ENCODE measurements at places on chromosomes 11 and 22. TPM values are rescaled to one million over a fixed set of nuclear protein-coding genes. Genes with fewer than 3 reads are reported as not detected.
A peak's percentile ranks its signal among the peaks of the same experiment; 100 is the strongest.

TRIM49 gene
- not detected for total RNA-seq

GTSE1 gene
- 0.43 TPM for total RNA-seq

GRCh38 chr11:76205252-76206076 is 838 bp downstream of the WNT11 start:
- H3K27ac ChIP-seq, result no peak overlapping the region
- DNase-seq, result no peak
- H3K27me3 ChIP-seq, result peaks cover 12% of the 10 kb centered on the region
- H3K4me3 ChIP-seq, result peak overlapping the region; percentile 63

- DNase-seq, result no peak
- no peak overlapping the region for H3K27ac ChIP-seq
- H3K27me3 ChIP-seq, result no peaks in the 10 kb centered on the region
- H3K4me1 ChIP-seq, result no peaks in the 10 kb centered on the region
- H3K36me3 ChIP-seq, result no peaks in the 10 kb centered on the region
- no peak overlapping the region for H3K4me3 ChIP-seq
Observed at GRCh38 chr11:126154691-126155090, 56.8 kb downstream of the RPUSD4 start.

DNA sequence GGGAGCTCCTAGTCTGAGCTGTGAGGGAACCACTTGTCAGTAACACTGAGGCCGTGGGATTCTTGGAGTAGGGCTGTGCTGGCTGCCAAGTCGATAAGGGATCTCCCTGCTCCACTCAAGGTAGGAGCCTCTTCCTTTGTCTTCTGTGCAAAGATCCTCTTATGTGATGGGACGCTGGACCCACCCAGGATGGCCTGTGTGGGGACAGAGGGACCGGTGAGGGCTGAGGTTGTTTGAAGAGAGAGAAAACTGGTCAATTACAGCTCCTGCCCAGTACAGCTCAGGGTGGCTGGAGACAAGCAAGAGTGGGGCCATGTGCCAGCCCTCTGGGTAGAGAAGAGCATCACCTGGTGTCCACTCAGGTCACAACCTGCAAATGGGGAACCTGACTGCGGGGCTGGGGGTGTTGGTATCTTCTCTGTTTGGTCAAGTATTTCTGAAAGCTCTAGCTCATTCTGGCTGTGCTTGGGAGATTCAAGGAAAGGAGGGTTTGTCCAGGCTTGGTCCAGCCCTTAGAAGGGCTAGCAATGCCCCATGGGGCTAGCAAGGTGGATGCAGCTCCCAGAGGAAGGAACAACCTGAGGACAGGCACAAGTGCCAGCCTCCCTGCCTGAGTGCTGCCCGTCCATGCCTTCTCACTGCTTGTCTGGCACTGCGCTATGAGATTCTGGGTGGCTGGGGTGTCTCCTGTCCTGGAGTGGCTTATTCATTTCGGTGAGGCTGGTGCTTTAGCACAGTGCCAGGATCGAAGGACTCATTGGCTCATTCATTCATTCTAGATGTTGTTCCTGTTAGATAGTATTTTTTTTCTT is 27.6 kb upstream of the BAIAP2L2 start:
- H3K27ac ChIP-seq, result no peak overlapping the region
- H3K36me3 ChIP-seq, result peaks cover 10% of the 10 kb centered on the region
- no peaks in the 10 kb centered on the region for H3K4me1 ChIP-seq
- peak; percentile 38 for DNase-seq
- H3K27me3 ChIP-seq, result no peaks in the 10 kb centered on the region
- no peak overlapping the region for H3K4me3 ChIP-seq

MUC2 gene
- total RNA-seq, result not detected

DNA sequence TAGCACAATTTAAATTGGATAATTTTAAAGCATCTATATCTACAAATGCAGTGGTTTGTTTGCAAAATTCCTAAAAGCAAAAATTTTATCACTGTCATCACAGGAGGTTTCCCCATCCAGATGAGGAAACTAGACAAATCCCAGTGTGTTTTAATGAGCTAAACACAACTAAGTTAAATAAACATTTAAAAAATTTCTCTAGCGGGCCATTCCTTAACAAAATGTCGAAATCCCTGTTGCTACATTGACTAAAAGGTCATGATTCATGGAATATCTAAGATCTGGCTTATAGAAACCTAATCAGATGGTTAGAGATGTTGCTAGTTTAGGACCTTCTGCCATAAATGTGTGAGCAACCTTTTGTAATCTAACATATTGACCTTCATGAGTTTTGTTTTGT is 107.3 kb upstream of the BDNF start:
- H3K4me3 ChIP-seq, result no peak overlapping the region
- H3K27ac ChIP-seq, result no peak overlapping the region
- H3K27me3 ChIP-seq, result no peaks in the 10 kb centered on the region
- H3K4me1 ChIP-seq, result no peaks in the 10 kb centered on the region

- no peaks in the 10 kb centered on the region for H3K4me1 ChIP-seq
- peaks cover 41% of the 10 kb centered on the region for H3K36me3 ChIP-seq
- no peak overlapping the region for H3K4me3 ChIP-seq
- no peaks in the 10 kb centered on the region for H3K27me3 ChIP-seq
- no peak overlapping the region for H3K27ac ChIP-seq
Observed at GRCh38 chr11:8649361-8649760, 33.1 kb downstream of the TRIM66 start.

DNA sequence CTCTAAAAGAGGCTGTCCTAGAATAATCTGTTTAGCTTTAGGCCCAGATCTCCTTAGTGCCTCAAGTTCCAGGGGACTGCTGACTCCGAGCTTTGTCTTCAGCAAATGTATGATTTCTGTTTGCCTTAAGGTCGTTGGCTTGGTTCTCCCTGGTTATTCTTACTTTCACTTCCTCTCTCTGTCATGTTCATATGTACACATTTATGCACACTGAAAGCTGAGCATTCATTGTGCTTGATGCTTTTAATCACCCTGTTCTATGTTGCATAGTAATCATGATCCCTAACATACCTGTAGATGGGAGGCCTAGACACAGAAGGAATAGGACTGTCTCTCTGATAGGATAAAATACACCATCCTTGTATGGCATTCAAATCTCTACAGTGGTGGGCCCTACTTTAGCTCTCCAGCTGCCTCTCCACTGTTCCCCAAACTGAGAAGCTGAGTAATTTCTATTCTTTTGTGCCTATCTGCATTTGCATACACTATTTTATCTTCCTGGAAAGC is 7.2 kb downstream of the PPFIBP2 start:
- no peaks in the 10 kb centered on the region for H3K36me3 ChIP-seq
- no peak overlapping the region for H3K4me3 ChIP-seq
- no peak for DNase-seq
- H3K4me1 ChIP-seq, result peaks cover 16% of the 10 kb centered on the region
- H3K27me3 ChIP-seq, result no peaks in the 10 kb centered on the region

DNA sequence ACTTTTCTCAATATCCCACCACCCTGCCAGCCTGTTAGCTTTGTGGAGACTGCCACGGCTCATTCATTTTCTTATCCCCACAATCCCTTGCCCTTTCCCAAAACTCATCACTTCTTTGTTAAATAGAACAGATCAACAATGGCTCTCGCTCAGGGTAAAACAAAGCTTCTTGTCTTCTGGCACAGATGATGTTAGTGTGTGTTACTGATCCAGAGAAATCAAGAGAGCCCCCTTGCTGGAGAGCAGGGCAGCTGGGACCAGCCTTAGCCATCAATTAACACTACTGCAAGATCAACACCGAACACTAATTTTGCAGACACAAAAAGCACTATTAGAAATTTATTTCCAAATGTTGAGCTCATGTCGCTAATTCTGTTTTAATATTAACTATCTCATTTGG is 420.9 kb downstream of the TENM4 start:
- no peak for DNase-seq
- no peak overlapping the region for H3K4me3 ChIP-seq
- no peak overlapping the region for H3K27ac ChIP-seq

DNA sequence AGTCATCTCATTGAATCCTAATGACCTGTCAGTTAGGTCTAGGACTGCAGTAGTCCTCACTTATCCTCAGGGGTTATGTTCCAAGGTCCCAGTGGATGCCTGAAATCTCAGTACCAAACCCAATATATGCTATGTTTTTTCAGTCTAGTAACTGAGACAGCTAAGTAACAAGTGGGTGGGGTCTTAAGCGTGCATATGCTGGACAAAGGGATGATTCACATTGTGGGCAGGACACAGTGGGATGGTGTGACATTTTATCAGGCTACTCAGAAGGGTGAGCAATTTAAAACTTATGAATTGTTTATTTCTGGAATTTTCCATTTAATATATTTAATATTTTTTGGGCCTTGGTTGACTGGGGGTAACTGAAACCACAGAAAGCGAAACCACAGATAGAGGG is 29.0 kb downstream of the DDX10 start:
- no peak for DNase-seq
- H3K27me3 ChIP-seq, result no peaks in the 10 kb centered on the region
- peaks cover 59% of the 10 kb centered on the region for H3K36me3 ChIP-seq
- H3K4me1 ChIP-seq, result no peaks in the 10 kb centered on the region
- no peak overlapping the region for H3K27ac ChIP-seq

OLFML1 gene
- 30.6 TPM for total RNA-seq

- no peak for DNase-seq
- no peak overlapping the region for H3K4me3 ChIP-seq
- peaks cover 16% of the 10 kb centered on the region for H3K27me3 ChIP-seq
- H3K4me1 ChIP-seq, result no peaks in the 10 kb centered on the region
- no peaks in the 10 kb centered on the region for H3K36me3 ChIP-seq
Observed at GRCh38 chr22:32106930-32107329, 52.2 kb downstream of the C22orf42 start.

AMPD3 gene
- 11.6 TPM for total RNA-seq

DNA sequence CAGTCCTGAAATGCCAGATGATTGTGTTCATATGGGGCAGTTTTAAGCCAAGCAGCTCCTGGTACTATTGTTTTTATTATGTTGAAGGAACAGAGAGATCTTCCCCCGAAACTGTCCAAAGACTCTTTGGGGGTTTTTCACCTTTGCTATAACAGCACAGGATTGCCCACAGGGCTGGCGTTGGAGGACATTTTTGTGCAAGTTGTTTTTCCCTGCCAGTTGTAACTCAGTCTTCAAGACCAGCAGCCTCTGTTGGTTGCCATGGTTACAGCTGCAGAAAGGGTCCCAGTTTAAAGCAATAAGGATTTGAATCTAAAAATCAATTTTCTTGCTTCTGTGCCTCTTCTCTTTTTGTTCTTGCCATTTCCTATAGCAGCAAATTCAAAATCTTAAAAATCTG is 45.4 kb upstream of the YWHAH start:
- H3K4me1 ChIP-seq, result no peaks in the 10 kb centered on the region
- no peak overlapping the region for H3K4me3 ChIP-seq
- no peak for DNase-seq
- H3K36me3 ChIP-seq, result peaks cover 47% of the 10 kb centered on the region
- H3K27ac ChIP-seq, result no peak overlapping the region

DNA sequence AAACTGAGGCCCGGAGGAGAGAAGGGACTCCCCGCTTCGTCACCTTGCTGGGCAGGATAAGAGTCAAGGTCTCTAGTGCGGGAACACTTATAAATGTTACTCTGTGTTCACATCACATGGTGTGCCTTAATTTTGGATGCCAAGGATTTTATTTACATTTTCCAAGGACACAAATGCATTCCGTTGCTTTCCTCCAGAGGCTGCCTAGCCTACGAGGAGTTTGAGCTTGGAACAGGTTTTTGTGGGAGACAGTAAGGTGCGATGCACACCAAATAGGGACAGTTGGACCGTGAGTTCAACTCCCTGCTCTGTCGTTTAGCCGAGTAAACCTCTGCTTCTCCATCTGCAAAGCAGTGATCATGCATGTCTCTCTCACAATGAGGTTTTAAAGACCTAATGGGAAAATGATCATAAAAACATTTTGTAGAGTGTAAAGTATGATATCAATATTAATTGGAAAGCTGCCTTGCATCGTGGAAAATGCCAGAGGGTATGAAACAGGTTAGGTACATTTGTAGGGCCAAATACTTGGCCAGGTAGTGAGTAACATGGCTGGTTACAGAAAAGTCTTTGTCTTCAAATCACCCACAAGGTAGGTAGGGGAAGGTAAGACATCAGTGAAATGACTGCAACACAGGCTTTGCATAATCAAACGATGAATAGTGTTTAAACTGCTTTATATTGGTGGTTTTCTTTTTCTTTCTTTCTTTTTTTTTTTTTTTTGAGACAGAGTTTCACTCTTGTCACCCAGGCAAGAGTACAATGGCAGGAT is 61.8 kb downstream of the ST3GAL4 start:
- no peaks in the 10 kb centered on the region for H3K36me3 ChIP-seq
- peaks cover 50% of the 10 kb centered on the region for H3K4me1 ChIP-seq
- no peaks in the 10 kb centered on the region for H3K27me3 ChIP-seq
- H3K4me3 ChIP-seq, result peak overlapping the region; percentile 49
- no peak for DNase-seq

DNA sequence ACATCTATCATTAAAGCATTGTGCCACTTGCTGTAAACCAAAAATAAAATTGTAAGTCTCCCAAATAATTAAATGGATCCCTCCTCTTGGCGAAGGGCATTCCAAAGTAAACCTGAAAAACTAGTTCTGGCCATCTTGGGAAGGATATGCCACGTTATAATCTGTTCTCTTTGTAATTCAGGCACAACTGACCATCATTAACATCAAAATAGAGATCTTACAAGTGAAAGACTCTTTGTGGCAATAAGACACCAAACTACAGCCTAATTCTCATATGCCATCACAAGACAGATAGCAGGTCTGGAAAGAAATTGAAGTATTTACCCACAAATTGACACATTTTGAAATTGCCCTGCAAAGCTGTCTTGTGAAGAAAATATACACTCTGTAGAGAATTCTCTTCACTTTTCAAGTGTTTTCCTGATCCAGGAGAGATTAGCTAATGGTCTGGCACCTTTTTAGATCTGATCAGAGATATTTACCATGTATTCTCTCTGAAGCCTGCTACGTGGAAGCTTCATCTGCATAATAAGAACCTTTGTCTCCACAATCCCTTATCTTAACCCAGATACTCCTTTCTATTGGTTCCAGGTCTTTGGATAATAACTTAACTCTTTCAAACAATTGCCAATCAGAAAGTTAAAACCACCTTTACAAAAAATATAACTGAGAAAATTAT is 630.4 kb upstream of the CCDC179 start:
- no peak overlapping the region for H3K27ac ChIP-seq
- no peaks in the 10 kb centered on the region for H3K36me3 ChIP-seq
- no peak overlapping the region for H3K4me3 ChIP-seq
- no peaks in the 10 kb centered on the region for H3K27me3 ChIP-seq

A4GALT gene
- total RNA-seq, result 25.7 TPM
